Anterior cingulate cortex (tissue), 58 donors: ENCODE measurements at places on chromosomes 2 and 18.

- DNase-seq, result no peak
These were observed 2.8 kb upstream of the GPR45 start for GRCh38 chr2:105238664-105239240.

DNA sequence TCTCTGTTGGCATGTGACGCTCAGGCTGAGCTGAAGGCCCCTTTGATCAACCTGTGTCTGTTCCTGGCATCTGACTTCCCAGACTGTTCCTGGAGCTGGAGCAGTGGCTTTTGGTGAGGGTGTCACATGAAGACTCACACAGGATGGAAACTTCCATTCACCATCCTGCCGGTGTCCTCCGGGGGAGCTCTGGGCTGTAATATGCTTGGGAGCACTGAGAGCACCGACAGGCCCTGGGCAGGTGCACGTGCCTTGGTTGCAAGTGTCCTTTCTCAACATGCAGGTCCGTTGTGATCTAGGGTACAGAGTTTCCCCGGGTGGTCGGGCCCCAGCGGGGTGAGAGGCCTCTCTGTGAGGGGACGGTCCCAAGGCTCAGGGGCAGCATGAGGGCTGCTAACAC is 24.8 kb upstream of the GBX2 start:
- no peak for DNase-seq

DNA sequence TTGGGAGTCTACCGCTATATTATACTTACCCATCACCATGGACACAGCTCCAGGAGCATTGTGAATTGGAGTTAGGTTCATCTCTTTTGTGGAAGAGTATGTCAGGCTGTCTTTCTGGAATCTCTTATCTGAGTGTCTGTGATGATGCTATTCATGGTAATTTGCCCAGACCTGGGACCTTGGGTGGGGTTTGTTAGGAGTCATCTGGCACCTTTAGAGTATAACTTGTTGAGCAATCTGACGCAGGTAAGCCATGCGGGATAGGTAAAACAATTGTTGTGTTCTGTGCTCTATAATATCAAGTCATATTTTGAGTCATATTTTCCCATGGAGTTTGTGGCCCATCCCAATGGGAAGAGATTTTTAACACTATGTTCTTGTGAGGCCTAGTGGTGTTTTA is 49.7 kb upstream of the MAPRE2 start:
- DNase-seq, result no peak

DNA sequence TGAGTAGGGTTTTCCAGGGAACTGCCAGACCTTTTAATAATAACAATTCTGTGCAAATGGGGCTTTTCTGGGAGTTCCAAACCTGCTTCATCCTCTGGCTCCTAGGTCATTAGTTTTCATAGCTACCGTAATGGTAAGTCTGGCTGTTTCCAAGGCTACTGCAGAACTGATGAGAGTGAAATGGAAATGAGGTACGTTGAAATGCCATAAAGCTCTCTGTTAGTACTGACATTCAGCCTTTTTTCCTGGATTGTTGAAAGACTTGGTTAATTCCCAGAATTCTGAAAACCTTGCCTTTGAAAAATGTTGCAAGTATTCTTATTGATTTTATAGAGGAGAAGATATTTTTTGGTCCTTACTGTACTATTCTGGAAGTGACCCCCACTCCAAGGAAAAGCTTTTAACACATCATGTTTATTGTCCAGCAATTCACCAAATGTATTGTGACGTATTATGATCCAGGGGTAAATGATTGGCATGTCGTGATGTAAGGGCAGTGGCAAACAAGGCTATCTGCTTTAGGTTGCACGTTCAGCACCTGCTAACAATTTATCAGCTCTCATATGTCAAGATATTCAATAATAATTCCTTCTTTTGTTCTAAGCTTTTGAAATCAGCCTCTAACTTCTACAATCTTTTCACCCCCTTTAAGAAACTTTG is 767.0 kb upstream of the RAB6C start:
- DNase-seq, result no peak

GRCh38 chr2:37836270-37836669 is 88.8 kb upstream of the RMDN2 start:
- no peak for DNase-seq

DNA sequence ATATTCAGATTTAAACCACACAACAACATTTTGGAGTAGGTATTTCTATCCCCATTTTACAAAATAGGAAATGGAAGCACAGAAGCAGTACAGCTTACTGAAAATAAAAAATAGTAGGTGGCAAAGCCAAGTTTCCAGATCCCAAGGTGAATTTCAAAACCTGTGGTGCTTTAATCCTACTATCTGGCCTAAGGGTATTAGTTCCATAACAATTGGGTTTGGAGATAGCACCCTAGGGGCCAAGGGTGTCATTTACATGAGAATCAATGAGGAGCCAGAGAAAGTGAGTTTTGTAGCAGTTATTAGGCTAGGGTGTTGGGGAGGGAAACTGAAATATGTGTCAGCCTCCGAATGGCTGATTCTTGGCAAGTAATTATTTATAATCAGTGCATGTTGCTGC is 24.9 kb downstream of the OSBPL6 start:
- no peak for DNase-seq

DNA sequence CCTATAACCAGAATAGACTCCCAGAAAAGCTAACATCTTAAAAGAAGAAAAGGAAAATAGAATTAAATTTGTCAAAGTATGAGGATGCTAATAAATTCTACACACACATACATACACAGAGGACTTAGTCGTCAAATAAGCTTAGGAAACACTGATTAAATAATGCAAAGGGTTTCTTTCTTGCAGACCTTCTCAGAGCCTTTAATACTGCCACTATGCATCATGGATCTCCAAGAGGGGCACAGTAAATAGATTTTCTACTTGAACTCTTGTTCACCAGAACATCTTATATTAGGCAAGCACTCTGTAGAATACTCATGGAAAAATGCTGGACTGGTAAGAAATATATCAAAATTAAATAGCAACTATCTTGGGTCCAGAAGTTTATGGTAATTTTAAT is 69.4 kb downstream of the ANKRD44 start:
- DNase-seq, result no peak

GRCh38 chr2:64143169-64144056 is 807 bp downstream of the PELI1 start:
- DNase-seq, result peak; percentile 48

DNA sequence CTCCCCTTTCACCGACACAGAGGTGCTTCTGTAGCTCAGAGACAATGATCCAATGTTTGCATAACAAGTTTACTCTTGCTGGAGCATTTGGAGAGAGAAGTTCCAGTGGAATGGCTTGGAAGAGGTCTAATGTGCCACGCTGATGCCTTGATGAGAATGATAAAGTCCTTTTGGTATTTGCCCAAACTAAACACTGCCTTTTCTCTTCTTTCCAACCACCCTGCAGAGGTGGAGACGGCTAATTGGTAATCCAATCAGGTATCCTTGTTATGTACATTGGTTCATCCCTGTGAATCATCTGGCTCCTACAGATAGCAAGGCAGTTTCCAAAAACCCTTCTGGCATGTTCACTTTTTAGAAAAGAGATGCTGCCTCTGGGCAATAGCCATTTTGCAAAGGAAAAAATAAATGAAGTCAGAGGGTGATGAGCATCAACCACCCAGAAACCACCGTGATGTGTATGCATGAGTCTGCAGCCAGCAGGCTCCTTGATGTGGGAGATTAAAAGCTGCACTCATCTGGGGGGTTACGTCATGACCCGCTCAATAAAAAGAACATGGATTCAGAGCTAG is 40.6 kb downstream of the KIAA2012 start:
- no peak for DNase-seq

DNA sequence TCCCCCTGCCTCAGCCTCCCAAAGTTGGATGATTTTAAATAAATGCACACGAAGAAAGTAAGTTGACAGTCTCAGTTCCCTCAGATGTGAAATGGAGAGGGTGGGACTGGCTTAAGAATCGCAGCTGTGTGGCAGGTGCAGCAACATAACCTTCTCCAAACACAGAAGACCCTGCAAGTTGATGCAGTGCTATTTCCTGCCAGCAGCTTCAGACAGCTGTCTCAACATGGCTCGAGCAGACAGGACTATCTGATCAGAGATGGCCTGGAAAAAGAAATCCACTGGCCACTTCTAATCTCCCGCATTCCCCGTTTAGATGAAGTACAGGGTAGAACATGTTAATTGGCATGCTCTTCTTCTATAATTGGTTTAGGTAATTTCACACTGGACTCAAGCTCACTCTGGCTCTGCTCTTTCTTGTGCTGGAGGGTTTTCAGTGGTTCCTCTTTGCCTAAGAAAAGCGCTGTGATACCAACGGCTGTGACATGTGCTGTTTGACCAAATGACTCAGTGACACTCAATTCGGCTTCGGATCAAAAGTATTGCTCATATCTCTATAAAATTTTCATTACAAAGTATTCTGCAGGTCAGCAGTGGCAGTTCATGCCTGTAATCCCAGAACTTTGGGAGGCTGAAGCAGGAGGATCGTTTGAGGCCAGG is 40.2 kb downstream of the MYOM1 start:
- no peak for DNase-seq

DNA sequence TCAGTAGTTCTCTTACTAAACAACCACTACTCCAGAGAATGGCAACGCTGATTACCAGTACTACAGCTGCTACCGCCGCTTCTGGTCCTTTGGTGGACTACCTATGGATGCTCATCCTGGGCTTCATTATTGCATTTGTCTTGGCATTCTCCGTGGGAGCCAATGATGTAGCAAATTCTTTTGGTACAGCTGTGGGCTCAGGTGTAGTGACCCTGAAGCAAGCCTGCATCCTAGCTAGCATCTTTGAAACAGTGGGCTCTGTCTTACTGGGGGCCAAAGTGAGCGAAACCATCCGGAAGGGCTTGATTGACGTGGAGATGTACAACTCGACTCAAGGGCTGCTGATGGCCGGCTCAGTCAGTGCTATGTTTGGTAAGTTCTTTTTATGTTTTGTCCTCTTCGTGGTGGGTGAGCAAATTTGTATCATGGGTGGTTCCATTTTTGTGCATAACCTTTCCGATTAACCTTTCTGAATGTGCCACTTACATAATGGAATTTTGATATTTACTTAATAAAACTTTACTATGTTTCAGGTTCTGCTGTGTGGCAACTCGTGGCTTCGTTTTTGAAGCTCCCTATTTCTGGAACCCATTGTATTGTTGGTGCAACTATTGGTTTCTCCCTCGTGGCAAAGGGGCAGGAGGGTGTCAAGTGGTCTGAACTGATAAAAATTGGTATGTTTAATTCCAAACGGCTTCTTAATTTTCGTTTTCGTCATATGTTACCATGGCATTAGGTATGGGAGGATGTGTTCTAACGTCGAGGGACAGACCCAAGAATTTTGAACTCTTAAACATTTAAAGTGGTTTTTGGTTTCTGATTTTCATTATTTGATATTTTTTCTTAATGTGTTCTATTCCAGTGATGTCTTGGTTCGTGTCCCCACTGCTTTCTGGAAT is 1.3 kb downstream of the SLC20A1 start:
- DNase-seq, result no peak

- no peak for DNase-seq
These were observed 325.8 kb downstream of the DYSF start for GRCh38 chr2:71778936-71779773.

GRCh38 chr2:101375653-101376052 is 11.7 kb downstream of the CREG2 start:
- DNase-seq, result no peak

DNA sequence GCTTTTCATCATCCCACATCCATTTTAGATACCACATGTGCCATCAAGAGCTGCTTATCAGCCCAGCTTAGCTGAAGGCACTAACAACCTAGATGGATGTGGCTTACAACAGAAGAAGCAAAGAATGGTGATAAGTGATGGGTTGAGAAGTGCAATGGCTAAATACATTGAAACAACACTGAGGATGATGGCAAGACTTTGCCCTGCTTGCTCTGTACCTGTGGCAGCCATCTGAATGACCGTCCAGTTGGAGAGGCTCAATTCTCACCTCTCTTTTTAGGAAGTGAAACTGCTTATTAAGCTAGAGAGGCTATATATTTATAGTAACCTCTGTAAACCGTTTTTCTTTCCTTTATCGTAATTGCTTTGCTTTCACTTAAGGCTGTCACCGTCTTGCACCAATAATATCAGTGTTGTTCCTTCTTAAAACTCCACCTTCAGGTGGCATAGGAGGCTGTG is 5.7 kb downstream of the GPATCH11 start:
- no peak for DNase-seq

DNA sequence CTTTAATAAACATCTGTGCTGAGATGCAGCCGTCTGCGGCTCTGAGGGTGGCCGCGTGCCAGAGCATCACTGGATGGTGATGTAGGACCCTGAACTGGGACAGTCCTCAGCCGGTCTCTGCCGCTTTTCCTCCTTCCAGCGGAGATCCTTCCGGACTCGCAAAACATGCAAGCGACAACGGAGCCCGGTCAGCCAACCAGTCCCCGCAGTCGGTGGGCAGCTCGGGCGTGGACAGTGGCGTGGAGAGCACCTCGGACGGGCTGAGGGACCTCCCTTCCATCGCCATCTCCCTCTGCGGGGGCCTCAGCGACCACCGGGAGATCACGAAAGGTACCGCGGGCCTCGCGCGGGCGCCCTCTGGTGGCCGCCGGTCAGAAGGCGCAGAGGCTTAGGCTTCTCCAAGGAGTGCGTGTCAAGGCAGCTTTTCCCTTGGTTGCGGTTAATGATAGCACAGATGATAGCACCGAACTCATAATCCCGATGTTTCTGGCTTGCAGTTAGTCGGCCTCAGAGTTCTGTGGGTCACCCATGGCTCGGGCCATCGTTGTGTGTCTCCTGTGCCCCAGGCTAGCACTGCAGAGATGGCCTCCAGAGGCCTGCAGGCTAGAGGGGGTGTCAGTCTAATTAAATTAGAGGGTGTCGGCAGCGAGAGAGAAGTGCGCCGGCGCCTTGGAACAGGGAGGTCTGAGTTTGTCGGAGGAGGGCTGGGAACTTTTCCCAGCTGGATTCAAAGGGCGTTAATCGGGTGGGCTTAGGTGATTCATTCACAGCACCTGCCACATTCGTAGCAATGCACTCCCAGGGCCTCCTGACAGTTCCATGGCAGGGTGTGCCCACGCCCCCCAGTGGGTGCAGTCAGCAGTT is 38.5 kb downstream of the LPIN1 start:
- DNase-seq, result peak; percentile 49

- DNase-seq, result no peak
These were observed 565.7 kb downstream of the ZEB2 start for GRCh38 chr2:143954186-143954585.
